ENCODE measurements at places on chromosomes 1 and 21. TPM values are rescaled to one million over a fixed set of nuclear protein-coding genes. Genes with fewer than 3 reads are reported as not detected.
A peak's percentile ranks its signal among the peaks of the same experiment; 100 is the strongest.

GRCh38 chr1:1157914-1158710, 15.6 kb upstream of the TTLL10 start:
- DNase-seq, result peak; percentile 68

DNA sequence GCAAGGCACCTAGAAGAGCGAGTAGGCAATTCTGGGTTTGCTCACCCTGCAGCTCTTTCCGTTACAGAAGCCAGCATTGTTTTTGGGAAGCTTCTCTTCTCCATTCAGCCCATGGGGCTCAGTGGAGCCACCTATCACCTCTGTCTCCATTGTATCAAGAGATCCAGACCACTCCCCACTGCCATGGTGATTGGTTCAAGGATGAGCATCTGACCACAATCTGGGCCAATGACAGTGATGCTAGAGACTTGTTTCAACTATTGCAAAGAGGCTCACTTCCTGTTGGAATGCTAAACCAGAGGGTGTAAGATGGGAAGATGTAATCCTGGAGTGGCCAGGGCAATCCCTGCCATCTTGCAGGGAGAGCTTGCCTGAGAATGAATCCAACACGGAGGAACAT, 6.6 kb downstream of the SPATA21 start:
- peak; percentile 32 for DNase-seq

GRCh38 chr1:30801771-30802198, 44.2 kb upstream of the LAPTM5 start:
- peak; percentile 62 for DNase-seq

DNA sequence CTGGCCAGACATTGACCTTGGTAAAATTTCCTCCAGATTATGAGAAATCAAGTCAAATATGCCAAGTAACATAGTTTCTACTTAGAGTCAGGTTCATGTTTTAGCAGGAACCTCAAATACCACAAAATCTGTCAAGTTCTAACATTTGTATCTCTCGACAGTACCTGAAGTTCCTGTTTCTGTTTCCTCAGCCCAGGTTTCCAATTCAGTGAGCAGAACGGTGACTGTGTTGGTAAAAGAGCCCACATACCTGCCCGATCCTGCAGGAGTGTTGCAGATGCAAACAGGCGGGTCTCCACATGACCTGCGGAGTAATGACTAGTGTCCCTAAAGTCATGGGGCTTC, 57.9 kb upstream of the LGALS8 start:
- no peak for DNase-seq

DNA sequence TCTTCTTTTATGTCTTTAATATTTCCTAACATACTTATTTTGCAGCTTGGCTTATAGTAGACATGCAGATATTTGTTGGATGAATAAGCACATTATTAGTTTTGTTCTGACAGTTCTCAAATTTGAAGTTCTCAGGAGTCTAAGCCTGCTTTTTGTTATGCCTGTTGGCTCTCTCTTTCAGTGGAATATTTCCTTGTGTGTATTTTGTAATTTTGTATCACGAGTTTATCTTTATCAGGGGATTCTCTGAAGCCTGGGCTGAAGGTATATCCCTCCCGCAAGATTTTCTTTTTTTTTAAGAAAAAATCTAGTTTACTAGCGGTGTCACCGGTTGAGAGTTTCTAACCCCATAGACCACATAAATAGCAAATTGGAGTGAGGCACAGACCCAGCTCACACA, 105.9 kb downstream of the RGL1 start:
- no peak for DNase-seq

GRCh38 chr1:24491577-24492360, 10.9 kb upstream of the RCAN3 start:
- no peak for DNase-seq

- DNase-seq, result peak; percentile 76
These were observed 13.3 kb downstream of the PLPPR5 start for GRCh38 chr1:98991127-98992012.

- DNase-seq, result no peak
These were observed 1.8 kb downstream of the OR10J1 start for GRCh38 chr1:159441360-159441759.

- peak; percentile 69 for DNase-seq
These were observed 174.2 kb downstream of the CAMTA1 start for GRCh38 chr1:6959491-6959890.

GRCh38 chr1:232951180-232951579, 769 bp downstream of the NTPCR start:
- DNase-seq, result peak; percentile 40

DNA sequence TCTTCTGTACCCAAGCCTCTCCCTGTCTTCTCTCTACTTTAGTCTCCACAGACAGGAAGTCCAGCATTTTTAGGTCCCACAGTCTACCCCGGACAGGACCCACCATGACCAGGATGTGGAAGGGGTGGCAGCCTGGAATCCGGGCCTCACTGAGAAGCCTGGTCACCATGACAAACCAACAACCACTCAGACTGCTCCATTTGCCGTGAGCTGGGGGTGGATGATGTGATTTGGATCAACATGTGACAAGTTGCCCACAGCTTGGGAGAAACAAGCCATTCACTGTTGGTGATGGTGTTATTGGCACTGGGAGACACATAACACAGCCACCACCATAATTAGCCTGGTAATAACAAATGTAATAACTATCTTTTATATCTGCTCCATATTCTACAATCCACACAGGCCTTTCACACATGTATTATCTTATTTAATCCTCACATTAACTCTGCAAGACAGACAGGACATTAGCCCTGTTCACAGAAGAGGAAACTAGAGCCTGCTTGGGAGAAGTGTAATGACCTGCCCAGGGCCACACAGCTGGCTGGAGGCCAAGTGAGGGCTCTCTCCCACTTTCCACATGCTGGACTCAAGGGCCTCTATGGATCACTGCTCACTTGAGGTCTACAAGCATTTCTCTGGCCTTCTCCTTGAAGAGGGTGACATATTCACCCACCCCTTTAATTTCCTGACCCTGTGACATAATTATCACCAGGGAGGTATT, 22.9 kb downstream of the MEF2D start:
- DNase-seq, result no peak

GRCh38 chr1:109300650-109301151, 6.1 kb downstream of the MYBPHL start:
- no peak for DNase-seq

- DNase-seq, result no peak
These were observed 75.0 kb downstream of the RWDD3 start for GRCh38 chr1:95309031-95309471.

DNA sequence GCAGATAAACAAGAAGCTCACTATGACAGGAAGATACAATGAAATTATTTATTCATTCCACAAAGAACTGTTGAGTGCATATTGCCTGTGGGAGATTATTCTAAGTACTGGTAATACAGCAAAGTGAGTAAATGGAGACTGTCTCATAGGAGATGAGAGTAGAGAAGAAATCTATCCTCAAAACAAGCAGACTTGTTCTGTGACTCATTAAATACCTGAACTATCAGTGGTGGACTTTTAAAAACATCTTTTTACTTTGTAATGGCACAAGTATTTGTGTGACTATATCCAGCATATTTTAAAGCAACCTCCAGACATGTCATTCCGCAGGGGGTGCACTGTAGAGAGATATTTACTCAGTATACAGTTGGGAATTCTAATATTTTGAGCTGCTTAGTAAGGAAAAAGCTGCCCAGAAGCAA, 259.2 kb downstream of the FMN2 start:
- no peak for DNase-seq

DNA sequence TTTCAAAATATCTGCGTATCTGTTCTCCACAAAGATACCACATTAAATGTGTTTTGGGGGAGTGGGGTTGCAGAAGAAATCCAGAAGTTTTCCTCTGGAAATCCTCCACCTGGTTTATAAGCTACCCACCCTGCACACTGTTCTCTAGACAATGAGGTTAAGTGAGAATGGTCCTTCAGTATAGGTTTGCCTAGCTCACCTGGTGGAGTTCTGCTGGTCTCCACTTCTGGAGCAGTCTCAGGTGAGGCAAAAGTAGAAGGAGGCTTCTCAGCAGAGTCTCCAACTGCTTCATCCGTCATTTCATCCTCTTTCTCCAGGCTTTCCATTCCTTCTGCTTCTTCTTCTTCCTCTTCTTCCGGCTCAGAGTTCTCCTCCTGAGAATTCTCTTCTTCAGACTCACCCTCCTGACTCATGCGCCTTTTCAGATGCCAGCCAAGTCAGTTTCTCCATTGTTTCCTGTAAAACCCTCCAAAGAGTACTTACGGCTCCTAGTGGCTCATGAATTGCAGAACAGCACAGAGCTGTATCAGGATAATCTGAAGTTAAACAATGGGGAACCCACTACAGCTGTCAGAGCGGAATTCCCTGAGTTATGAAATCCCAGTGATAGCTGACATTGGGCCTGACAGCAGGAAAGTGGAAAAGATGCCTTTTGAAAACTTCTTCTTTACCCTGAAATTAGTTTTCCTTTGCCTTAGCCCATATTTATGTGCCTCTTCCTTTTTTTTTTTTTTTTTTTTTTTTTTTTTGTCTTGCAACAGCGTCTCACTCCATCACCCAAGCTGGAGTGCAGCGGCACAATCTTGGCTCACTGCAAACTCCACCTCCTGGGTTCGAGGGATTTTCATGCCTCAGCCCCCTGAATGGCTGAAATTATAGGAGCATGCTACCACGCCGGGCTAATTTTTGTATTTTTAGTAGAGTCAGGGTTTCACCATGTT, 38.5 kb downstream of the MSTO1 start:
- peak; percentile 82 for DNase-seq

DNA sequence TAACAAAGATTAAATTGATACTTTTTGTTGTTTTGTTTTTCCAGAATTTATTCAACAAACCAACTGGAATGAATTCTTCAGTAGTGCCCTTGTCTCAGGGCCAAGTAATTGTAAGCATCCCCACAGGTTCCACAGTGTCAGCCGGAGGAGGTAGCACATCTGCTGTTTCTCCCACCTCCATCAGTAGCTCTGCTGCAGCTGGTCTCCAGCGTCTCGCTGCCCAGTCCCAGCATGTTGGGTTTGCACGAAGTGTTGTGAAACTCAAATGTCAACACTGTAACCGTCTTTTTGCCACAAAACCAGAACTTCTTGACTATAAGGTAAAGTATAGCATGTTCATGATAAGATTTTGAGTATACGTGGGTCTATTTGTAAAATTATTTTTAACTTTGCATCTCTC, 118.5 kb downstream of the ZMYM4 start:
- no peak for DNase-seq

DNA sequence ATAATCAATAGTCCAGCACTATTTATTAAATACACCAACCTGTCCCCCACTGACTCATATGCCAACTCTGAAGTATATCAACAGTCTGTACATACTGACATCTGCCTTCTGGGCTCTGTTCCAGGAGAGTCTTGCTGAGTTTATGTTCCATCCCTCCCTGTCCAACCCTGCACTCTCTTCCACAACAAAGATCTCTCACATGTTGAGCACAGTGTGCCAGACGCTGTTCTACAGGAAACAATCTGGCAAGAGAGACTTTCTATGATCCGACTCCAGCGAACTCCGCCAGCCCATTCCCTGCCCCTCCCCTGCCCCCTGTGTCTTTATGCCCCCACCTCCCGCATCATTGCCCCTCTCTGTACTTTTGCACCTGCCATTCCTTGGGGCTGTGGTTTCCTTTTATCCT, 3.4 kb downstream of the LACTBL1 start:
- DNase-seq, result no peak

DNA sequence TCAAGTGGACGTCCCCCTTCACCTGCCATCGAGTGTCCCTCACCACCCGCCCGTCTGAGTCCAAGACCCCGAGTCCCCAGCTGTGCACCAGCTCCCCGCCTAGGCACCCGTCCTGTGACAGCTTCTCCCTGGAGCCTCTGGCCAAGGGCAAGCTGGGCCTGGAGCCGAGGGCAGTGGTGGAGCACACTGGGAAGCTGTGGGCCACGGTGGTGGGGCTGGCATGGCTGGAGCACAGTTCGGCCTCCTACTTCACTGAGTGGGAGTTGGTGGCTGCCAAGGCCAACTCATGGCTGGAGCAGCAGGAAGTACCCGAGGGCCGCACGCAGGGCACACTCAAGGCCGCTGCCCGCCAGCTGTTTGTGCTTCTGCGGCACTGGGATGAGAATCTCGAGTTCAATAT, 63.2 kb downstream of the VWA5B1 start:
- DNase-seq, result no peak

DNA sequence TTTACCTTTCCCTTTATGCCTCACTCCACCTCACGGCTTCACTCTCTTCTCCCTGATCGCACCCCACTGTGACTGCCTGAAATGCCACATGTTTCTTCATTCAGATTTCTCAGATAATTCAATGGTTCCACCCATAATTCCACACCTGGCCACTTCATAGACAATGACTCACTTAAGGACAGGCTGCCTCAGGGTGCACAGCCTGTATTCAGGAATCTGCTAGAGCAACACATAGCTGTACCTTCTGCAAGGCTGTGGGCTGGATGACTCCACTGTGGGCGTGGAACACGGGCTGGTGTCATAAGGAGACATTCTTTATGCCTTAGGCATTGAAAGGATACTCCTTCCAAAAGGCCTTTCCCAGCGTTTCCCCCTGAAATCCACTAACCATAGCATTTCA, 36.1 kb downstream of the L1TD1 start:
- peak; percentile 54 for DNase-seq

DNA sequence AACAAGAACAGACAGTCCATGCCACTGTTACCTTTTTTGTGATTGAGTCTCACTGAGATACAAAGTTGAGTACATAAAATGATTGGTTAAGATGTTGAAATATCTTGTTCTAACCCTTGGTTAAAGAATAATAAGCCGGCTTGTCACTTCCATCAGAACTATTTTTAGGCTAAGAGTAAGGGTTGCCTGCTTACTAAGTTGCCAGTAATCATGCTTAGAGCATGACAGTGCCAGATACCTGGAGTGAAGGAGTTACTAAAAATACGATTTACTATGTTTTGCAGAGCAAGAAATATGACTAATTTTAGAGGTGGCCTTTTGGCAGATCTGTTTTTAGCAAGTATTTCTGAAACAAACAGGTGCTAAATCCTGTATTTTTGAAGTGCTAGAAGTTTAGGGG, 6.0 kb downstream of the HUNK start:
- DNase-seq, result no peak

DNA sequence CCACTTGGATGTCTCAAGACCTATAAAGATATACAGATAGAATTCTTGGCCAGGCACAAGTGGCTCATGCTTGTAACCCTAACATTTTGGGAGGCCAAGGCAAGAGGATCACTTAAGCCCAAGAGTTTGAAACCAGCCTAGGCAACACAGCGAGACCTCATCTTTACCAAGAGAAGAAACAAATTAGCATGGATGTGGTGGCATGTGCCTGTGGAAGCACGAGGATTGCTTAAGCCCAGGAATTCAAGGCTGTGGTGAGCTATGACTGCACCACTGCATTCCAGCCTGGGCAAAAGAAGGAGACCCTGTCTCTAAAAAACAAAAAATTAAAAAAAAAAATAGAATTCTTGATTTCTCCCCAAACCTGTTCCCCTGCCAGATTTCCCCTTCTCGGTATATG, 8.3 kb downstream of the ASAP3 start:
- DNase-seq, result no peak

- no peak for DNase-seq
These were observed 33.2 kb downstream of the VCAM1 start for GRCh38 chr1:100752791-100753190.

The FAM131C gene
- total RNA-seq, result 2.4 TPM

The GNG4 gene
- 1.3 TPM for total RNA-seq

The SPRR2E gene
- total RNA-seq, result not detected

The MTARC1 gene
- 5.2 TPM for total RNA-seq

The NPHS2 gene
- not detected for total RNA-seq

The SFN gene
- 211 TPM for total RNA-seq

The RNF186 gene
- not detected for total RNA-seq

The LMOD1 gene
- not detected for total RNA-seq

The ZNF687 gene
- 19.0 TPM for total RNA-seq

The IPO9 gene
- 16.6 TPM for total RNA-seq

The PPIAL4G gene
- total RNA-seq, result not detected

The LPAR3 gene
- total RNA-seq, result not detected

All from Caki2 (cell line).